ENCODE measurements at places on chromosomes 12 and 14.

DNA sequence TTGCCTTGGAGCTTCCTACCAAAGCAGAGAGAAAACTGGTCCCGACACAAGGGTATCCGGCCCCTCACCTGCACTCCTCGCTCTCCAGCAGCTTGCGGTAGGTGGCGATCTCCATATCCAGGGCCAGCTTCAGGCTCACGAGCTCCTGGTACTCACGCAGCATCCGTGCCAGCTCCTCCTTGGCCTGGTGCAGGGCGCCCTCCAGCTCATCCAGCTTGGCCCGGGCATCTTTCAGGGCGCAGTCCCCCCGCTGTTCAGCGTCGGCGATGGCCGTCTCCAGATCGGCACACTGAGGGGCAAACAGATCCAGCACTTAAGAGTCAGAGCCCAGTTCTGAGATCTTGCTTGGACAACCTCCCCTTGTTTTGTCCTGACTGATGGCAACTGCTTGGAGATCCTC, 13.7 kb downstream of the KRT72 start:
- DNase-seq, result no peak

DNA sequence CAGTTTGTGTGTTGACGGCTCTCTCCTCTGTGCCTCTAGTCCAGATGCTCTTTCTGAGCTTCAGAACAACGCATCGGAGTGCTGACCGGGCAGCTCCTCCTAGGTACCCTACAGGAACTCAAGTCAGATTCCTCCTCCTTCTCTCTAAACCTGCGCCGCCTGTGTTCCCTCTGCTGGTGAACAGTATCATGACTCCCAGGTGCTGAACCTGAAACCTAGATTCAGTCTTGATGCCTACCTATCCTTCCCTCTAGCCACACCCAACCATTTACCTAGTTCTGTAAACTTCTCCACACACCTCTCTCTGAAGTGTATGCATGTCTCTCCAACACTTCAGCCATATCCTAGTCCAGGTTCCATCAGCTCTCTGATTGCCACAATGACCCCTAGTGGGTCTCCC, 112.7 kb downstream of the EFCAB11 start:
- no peak for DNase-seq

DNA sequence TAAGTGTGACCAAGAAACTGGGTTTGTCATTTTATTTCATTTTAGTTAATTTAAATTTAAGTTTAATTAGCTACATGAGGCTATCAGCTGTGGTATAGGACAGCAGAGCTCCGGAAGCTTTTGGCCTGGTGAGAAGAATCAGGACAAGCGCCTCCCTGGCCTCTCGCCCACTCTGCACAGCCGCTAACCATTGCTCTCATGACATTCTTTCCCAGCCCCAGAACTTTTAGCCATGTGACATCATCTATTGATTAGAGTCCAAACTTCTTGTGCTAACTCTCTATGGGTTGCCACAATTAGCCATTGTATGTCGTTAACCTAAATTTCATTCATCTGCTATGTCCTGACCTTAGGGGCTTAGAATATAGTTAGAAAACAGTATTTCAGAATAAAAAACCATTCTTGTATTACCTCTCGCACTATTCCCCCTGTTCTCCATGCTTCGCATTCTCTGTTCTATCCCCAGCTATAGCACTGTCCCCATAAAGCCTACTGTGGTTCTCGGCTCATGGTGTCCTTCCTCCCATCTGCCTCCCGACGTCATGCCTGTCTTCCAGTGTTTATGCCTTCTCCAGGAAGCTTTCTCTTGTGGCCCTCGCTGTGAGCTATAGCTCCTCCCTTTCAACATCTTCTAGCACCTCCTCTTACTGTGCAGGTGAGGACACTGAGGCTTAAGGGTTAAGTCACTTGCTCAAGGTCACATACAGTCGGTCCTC, 23.5 kb downstream of the SSH1 start:
- DNase-seq, result no peak

- DNase-seq, result no peak
These were observed 74.4 kb downstream of the PAPLN start for GRCh38 chr14:73311708-73312030.

- DNase-seq, result no peak
These were observed 20.5 kb downstream of the CINP start for GRCh38 chr14:102342238-102342637.
